NCI-H187 treated with DMSO at 0.1 percent for 48 hours (cell line): ENCODE measurements at places on chromosomes 6 and 20.

- DNase-seq: no peak
Observed at GRCh38 chr6:109834595-109835437, 143.3 kb upstream of the GPR6 start.

GRCh38 chr6:160973311-160974250 lies 18.0 kb upstream of the MAP3K4 start:
- DNase-seq: no peak

- no peak for DNase-seq
Observed at GRCh38 chr6:35508027-35508426, 4.7 kb downstream of the TULP1 start.

DNA sequence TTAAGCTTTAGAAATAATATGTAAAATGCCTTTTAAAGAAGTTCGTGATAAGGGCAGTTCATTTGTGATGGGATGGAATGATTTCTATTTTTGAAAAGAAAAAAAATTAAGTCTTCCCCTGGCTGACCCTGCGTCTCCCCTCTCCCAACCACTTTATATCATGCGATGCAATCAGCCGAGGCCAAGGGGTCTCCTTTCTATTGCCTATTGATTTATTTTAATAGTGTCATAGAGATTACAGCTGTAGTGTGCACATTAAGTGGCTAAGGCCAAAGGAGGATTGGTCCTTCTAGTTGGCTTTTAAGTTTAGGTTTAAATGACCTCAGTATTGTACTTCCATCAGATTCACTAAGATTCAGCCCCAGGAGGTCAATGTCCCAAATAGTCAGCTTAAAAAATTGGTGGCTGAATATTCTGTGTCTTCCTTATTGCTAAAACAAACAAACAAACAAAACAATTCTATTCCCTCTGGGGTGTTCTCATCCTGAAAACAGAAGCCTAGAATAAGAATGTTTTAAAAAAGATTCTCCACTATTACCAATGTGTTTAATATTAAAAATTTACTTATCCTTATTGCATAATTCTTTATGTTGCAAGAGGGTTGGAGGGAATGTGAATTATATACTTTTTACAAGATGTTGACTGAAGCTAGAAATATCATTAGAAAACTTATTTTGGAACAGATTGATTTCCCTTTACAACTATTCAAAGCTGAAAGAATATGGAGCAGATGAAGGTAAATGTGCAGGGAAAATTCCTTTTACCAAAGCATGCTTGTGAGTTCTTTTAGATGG lies 359.1 kb downstream of the SAMD5 start:
- no peak for DNase-seq

- no peak for DNase-seq
Observed at GRCh38 chr20:13348311-13349234, 127.5 kb downstream of the ISM1 start.

DNA sequence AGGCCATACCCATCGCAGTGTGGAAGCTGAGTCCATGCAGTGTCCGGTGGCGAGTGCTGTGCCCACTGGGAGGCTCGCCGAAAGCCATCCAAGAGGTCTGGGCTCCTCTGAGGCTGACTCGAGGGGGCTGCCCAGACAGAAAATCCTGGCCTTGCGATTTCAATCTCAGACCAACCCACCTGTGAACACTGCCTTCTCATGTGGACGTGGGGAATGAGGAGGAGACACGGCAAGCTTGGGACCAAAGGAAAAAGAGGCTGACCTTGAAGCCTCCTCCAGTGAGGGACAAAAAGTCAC lies 157.2 kb upstream of the AFDN start:
- no peak for DNase-seq

DNA sequence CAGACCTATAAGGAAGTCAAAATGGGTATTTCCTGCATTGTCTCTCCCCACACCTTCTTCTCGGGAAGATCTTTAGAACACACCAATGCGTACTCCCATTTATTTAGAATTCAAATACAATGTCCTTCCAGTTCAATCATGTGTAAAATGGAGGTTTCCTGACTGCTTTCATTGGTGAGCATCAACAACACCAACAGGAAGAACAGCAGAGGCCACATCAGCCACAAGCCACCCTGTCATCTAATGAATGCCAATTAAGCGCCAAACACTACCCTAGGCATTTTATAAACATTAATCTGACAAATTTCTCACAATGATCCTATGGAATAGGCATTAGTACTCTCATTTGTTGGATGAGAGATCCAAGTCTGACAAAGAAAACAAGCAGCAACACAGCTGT lies 68.4 kb upstream of the SMLR1 start:
- no peak for DNase-seq

DNA sequence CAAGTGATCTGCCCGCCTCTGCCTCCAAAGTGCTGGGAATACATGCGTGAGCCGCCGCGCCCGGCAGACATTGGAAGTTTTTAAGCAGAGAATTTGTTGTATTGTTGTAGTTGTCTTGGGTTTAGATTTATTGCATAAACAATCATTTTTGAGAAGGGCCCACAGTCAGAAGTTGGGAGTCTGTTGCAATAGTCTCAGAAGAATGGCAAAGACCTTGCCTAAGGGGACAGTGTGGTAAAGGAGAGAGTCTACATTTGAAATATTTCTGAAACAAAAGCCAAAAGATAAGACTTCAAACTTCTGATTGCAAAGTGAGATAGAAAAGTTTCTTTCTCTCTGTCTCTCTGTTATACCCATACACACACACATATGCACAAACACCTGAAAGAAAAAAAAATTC lies 22.5 kb downstream of the HFE start:
- no peak for DNase-seq

DNA sequence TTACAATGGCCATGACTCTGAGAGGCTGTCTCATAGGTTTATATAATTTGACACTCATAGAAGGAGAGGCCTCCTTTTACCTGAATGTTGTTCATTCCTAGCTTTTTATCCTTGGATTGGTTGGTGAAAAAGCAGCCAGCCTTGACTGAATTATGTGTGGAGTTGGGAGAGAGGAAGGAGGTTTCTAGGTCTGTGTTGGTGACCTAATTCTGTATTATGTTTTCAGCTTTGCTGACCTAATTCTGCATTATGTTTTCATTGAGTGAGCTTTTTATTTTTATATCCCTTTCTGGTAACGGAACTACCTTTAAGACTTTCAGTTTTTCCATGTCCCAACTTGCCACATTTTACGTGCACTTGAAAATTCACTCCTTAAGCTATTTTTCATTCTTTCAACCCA lies 59.1 kb upstream of the RNF144B start:
- DNase-seq: no peak
